ENCODE measurements at places on chromosomes 4 and X.

DNA sequence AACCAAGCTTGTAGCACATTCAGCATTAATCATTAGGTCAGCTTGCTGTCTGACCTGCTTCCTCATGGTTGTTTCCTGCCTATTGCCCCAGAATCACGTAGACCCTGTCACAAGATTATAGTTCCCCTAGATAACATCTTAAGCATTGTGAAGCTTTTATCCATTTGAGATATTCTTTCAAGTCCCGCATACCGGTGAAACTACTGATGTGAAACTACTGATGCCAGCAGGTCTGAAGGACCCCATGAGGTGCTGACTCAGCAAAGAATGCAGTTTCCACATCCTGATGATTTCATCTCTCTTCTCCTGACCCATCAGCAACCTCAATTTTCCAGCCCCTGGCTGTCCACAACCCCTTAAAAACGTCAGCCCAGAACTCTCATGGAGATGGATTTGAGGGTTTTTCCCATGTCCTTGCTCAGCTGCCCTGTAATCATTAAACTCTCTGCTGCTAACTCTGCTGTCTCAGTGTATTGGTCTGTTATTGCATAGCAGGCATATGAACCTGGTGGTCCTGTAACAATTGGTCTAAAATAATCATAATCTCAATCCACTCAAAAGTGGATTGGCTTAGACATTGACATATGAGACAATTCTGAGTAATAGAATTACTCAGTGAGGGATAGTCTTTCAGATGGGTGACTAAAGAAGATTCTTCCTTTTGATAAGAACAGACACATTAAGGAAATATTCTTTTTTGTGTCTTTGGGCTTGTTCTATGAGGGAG lies 26.3 kb upstream of the UBA6 start:
- DNase-seq: no peak

DNA sequence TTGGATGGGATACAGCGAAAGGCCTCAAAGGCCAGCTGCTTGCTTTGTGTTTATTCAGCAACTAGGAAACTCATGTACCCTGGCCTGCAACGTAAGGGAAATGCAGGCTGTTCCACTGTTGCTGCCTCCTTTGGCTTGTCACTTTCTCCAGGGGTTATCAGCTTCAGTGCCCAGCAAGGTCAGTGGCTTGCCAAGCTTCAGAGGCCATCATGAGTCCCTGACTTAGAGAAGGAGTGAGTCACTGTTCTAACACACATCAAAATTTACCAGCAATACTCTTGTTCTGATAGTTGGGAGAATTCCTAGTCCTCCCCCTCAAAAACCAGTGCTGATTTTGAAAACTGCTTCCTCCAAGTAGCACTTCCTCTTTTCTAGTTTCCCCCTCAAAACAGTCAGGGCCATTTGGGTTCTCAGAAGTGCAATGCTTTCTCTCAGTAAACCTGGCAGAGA lies 250.8 kb downstream of the ARHGAP24 start:
- no peak for DNase-seq

DNA sequence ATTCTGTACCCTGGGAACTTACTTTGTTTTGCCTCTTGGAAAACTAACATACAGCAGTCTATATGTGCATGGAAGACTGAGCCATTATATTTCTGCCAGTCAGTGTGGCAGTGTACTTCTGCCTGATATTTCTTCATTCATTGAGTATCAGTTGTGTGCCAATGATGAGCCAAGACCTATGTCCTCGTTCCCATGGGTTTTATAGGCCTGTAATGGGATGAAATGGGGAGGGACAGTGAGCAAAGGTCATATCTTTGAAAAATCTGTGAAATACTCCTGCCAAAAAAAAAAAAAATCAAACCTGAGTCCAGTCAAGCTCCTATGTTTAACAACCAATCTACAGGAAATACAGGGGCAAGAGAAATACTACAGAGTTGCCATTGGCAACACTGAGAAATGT lies 9.1 kb downstream of the NSD2 start:
- no peak for DNase-seq

GRCh38 chrX:17187136-17187756 lies 187.8 kb upstream of the NHS start:
- DNase-seq: no peak

All from SW480 (cell line).